ENCODE measurements at places on chromosomes 4 and X.
A peak's percentile ranks its signal among the peaks of the same experiment; 100 is the strongest.

- no peak for DNase-seq
These were observed 232.2 kb upstream of the MAOA start for GRCh38 chrX:43423876-43424275.

DNA sequence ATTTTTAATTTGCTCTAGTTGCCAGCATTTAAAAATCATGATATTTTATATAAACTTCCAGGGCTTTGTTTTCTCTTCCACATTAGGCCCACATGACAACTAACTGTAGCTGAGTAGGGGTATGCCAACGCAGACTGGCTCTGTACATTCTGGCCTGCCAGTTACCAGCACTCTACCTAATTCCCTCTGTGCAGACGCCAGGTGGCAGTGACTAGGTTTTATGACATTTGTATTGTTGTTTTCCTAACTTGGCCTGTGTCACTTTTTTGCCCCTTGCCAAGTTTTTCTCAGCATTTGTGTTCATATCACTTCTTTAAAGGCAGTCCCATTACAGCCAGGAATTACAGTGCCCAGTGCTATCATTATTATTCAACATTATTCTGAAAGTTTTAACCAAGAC lies 347.5 kb downstream of the NKX6-1 start:
- DNase-seq, result peak; percentile 30

GRCh38 chrX:24241822-24242648 lies 71.8 kb downstream of the SUPT20HL2 start:
- DNase-seq, result peak; percentile 15

- DNase-seq, result no peak
These were observed 173.1 kb downstream of the STK32B start for GRCh38 chr4:5224340-5224739.

- no peak for DNase-seq
These were observed 239.9 kb downstream of the C4orf33 start for GRCh38 chr4:129335818-129336217.

DNA sequence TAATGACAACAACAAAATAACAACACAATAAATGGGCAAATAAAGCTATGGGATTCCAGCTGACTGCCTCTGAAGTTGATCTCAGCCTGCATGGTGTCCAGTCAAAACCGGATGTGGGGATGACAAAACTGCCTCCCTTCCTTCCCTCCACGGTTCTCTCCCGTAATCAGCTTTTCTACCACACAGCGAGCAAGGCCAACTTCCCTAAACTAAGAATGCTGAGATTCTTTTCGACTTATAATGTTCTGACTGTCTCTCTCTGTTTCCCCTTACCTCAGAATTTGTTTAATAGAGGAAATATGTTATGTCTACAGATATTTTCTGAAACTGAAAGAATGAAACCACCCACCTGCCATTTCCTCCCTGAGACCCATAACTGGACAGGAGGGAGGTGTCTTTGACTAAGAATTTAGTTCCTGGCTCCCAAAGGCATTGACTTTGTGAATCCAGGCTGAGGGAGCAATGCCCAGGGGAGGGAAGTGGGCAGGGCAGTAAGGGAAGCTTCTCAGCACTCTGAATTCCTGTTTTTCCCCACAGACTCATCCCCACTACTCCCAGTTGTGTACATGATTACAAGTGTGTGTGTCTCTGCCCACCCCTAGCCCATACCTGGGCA lies 1.0 kb upstream of the TLR1 start:
- DNase-seq, result no peak

GRCh38 chrX:23953908-23954269 lies 46.1 kb downstream of the CXorf58 start:
- no peak for DNase-seq

DNA sequence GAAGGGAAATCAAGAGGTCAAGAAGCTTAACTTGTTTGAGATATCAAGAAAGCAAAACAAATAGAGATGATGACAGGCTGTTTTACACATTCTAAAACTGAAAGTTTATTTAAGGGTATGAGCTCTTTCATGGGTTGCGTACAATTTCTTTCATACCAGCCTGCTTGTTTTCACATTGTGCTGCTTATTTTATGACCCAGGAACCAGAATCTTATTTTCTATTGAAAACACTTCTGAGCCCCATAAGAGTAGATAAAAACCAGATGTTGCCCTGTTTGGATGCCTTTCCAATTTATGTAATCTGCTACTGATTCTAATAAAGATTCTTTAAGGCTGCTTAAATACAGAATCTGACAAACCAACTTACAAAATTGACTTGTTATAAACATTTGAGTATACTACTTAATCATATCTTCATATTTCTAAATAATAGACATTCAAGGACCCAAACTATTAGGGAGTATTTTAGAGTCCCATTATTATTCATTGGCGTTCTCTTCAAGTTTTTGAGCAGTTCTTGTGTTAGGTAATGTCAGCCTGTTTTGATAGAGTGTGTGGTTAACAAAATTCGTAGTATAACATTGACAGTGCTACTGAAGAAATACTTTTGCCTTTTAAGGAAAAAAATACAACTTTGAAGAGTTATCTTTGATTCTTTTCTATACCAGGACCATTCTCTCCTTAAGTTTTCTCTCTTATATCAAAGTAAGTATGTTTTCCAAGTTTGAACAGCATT lies 74.4 kb downstream of the PDLIM5 start:
- no peak for DNase-seq

GRCh38 chr4:13523105-13523477 lies 21.2 kb downstream of the NKX3-2 start:
- DNase-seq, result no peak

DNA sequence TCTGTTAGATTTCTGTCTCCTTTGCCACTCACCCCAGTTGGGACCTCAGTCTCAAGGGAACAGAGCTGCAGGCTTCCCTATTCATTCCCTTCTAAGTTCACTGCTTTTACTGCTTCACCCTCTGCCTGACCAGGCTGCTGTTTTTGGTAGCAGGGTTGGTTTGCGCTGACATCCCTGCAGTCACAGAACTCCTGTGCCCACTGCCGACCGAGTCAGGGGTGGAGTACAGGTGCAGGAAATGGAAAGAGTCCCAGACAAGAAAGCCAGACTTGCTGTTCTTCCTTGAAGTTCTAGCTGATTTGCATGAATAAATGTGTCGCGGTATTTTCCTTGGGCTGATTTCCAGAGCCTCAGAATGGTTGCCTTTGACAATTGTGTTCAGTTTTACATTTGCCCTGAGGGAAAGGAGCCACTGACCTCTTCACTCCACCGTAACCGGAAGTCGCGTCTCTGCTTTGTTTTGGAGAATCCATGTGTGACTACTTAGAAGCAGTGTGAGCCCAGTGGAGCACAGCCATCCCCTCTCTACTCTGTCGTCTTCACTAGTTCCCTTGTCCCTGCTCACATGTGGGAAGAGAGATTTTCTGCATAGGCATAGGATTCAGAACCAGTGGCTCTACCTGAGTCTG lies 84.8 kb downstream of the TNIP2 start:
- no peak for DNase-seq

DNA sequence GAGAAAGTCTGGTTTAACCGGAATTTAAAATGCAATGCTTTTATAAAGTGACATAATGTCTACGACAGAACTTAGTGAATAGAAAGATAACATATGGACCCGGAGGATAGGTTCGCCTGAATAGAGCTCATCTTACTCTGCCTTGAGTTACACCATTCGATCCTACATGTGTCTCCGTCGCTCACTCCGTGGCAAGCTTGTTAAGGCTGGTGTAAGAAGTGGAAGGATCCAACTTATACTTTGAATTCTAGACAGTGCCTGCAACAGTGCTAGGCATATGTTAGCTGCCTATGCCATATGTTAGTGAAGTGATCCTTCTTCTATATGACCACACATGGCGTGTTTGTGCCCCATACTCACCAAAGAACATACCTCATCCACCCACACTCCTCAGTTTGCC lies 50.9 kb downstream of the SEL1L3 start:
- DNase-seq, result no peak

- DNase-seq, result no peak
These were observed 17.0 kb downstream of the GPAT3 start for GRCh38 chr4:83552924-83553323.

DNA sequence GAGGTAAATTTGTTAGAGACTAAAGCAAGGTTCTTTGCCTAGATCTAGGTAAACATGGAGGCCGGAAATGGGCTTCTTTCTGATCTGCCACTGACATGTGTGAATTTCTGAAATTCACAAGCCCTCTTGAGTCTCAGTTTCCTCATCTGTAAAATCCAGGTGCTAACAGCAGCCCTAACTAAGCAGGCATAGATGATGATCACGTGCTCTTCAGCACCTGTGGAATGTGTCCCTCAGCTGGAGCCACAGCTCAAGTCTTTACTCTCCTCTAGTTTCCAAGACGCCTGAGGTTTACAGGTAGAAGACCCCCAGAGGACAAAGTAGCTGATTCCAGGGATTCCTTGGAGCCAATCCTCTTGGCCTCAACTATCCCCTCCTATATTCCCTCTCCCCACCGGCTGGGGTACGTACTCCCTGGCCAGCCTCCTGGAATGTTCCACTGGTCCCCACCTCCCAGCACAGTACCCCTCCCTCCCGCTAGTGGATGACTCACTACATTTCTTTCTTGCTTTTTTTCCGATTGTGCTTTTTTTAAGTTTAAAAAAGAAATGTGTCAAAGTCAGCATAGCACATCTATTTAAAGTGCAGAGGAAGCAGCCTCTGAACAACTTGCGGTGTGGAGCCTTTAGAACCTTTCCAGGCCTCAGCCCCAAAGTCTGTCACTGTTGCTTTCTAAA lies 98.4 kb downstream of the PHKA2 start:
- DNase-seq, result no peak
